Prostate gland (tissue), 2 donors: ENCODE measurements at places on chromosomes 7 and 10.

GRCh38 chr7:96076350-96076707, 245.6 kb downstream of the SLC25A13 start:
- no peak for DNase-seq

- DNase-seq: no peak
Observed at GRCh38 chr7:30920584-30921539, 9.2 kb downstream of the AQP1 start.

DNA sequence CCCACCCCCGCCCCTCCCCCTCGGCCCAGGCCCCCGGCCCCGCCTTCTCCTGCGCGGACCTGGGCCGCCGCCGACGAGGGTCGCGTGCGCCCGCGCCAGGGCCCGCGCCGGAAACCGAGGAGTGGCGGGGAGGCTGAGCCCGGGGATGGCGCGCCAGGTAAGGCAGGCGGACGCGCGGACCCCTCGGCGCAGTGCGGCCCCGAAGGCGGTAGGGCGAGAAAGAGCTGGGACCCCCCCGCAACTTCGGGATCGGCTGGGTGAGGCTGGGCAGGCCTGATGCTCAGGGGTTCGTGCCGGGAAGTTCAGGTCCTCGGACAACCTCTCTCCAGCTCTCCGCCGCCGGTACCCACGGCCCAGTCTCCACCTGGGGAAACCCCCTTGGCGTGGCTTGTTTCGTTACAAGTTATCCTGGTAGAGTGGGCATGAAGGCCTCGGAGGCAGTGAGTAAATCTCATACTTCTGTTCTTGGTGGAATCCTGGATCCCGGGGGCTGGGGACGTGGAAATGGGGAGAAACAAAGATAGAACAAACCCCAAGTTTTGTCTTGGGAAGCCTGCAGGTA, 58.4 kb downstream of the ZNF467 start:
- peak; percentile 26 for DNase-seq

DNA sequence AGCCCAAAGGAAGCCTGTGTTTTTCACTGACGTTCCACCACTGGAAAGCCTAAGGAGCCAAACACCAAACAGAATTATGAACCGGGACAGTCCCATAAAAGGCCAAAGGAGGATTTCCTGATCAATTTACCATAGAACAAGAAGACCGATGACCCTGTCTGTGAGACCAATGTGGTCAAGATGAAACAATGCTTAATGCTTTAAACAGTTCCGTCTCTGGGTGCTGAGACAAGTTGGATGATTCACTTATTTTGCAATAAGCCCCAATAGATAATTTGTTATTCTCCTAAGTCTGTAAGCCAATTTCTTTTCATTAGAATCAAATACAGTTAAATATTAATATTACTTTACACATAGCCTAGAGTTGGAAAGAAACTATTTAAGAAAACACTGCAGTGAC, 134.9 kb downstream of the MICU1 start:
- no peak for DNase-seq

DNA sequence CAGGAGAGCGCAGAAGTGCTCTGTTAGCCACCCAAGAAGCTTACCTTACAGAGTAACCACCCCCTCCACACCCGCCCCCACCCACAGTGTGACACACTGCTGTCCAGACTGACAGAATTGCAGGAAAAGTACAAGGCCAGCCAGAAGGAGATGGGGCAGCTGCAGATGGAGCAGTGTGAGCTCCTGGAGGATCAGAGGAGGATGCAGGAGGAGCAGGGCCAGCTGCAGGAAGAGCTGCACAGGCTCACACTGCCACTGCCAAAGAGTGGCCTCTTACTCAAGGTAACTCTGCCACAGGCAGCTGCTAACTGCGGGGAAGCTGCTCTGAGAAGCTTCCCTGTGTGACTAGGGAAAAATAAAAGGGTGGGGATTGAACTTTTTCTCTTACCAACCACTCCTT, 17.6 kb downstream of the CCDC136 start:
- no peak for DNase-seq

DNA sequence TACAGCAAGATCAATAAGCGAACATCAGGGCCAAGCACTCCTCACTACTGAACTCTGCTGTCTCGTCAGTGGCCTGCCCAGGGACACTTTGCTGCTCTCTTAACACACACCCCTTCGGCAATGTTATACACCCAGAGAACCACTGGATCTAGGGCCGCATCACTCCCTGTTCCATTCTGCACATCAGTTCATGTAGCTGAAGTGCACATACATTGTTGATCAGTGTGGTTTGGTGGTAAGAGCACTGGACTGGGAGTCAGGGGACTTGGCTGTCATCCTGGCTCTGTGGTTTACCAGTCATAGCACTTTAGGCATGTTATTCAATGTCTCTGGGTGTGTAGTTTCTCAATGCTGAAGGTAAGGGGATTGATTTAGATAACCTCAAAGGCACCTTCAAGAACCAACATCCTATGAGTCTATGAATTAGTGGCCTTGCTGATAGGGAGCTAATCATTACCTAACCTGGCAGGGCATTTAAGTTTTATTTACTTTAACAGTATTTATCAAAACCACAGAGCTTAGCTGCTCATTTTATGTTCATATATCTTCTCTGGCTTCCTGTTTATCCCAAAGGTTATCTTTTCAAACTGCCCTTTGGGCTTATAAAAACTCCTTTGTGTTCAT, 24.8 kb downstream of the DUSP5 start:
- DNase-seq: no peak

DNA sequence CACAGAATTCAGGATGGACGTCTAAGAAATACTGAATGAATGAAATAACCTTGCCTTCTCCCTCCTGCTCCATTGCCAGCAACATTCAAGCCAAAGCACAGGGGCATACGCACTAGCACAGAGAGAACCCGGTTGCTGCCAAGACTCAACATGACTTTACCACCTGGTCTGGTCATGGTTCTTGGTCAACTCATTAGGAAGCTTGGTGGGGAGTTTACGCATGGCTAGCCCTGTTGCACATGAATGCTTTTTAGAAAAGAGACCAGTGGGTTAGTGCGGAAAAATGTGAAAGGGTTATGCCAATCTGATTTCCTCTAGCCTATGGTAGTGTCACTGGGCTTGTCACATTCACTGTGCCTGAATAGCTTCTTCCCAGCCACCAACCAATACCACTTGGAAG, 187.6 kb upstream of the NEBL start:
- no peak for DNase-seq

- DNase-seq: no peak
Observed at GRCh38 chr7:150871601-150872000, 19.3 kb downstream of the AOC1 start.

DNA sequence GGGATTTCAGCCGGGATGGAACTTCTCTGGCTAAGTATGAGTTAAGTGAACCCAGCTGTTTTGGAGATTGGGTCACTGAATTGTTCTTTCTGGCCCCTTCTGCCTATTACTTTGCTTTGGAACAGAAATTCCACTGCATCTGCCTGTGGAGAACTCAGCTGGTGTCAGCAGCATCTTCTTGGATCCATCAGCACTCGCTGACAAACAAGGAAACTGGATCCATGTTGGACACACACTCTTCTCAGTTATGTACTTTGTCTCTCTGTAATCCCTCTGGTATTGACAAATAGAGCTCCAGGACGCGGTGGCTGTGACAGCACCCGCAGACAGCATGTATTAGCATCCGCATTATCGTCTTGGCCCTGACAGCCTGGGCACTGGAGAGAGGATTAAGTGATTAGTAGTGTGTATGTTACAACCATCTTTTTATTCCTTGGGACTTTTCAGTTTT, 73.0 kb upstream of the BMPER start:
- no peak for DNase-seq

DNA sequence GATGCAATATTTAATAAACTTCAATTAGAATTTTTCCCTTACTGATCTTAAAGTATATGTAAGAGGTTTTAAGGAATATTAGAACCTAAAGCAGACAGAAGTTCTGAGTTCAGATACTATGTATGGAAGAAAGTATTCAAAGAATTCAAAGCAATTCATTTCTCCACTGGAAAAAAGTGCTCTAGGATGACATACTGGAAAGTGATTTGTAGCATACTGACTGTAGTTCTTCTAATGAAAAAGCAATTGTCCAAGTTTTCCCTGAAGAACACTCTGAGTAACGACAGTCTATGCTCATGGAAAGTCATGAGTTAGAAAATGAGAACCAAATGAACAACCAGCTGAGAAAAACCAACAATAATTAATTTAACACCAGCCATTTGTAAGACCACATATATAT, 180.8 kb upstream of the SLC26A5 start:
- DNase-seq: no peak

- no peak for DNase-seq
Observed at GRCh38 chr10:24041834-24042233, 167.1 kb upstream of the KIAA1217 start.

DNA sequence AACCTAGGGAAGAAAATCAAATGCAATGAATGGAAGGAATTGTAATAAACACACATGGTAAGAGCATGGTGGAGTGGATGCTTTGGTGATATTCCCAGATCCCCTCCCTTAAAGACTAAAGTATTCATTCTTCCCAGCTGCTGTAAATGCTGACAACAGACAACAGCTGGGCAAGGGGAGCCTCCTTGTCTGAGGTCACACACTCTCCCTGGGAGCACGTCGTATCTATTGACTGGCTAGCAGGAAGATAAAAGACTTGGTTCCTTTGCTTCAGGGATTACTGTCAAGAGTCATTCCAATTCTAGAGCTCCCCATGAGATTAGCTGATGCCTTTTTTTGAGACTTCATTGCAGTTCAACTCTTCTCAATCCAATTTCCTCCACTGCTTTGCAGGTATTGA, 443.5 kb upstream of the ETV1 start:
- no peak for DNase-seq

GRCh38 chr10:62662486-62662885, 142.0 kb upstream of the ADO start:
- DNase-seq: no peak

DNA sequence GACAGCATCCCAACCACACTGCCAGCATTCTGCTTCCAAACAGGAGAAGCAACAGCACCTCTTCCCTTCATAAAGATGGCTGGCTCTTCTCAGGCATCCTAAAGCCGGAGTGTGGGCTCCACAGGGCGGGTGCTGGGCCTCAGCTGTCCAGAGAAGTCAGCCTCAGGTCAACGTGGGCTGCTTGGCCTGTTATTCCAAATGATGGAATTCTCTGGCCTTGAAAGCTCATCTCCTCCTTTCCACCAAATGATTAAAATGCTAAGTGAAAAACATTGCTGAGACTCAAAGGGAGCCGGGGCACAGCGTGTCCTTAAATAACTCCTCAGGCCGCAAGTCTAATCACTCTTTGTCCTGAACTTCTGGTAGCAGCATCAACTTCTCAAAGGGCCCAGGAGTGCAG, 53.1 kb upstream of the CPXM2 start:
- no peak for DNase-seq
